Heart left ventricle (tissue), 16 donors: ENCODE measurements at places on chromosomes 5 and 9. TPM values are rescaled to one million over a fixed set of nuclear protein-coding genes. Genes with fewer than 3 reads are reported as not detected.

The SPATA31D1 gene
- not detected for total RNA-seq

The KCNT1 gene
- total RNA-seq, result 1.1 TPM

The AK8 gene
- not detected for total RNA-seq

The FRRS1L gene
- total RNA-seq, result 2.0 TPM

The IL7R gene
- 2.0 TPM for total RNA-seq

The PAX5 gene
- 0.37 TPM for total RNA-seq

The SHLD3 gene
- 2.4 TPM for total RNA-seq

The CD180 gene
- 0.32 TPM for total RNA-seq

The FOXD4L6 gene
- total RNA-seq, result not detected

The BTNL3 gene
- total RNA-seq, result not detected

The CCL28 gene
- total RNA-seq, result 1.6 TPM

The IL33 gene
- total RNA-seq, result 19.0 TPM

The CER1 gene
- not detected for total RNA-seq

The ABLIM3 gene
- total RNA-seq, result 73.9 TPM

The PHYHD1 gene
- total RNA-seq, result 31.5 TPM

- no peak for DNase-seq
Observed at GRCh38 chr9:81032831-81033230, 656.5 kb downstream of the TLE1 start.

- no peak for DNase-seq
Observed at GRCh38 chr5:117318528-117318927, 743.9 kb upstream of the SEMA6A start.

DNA sequence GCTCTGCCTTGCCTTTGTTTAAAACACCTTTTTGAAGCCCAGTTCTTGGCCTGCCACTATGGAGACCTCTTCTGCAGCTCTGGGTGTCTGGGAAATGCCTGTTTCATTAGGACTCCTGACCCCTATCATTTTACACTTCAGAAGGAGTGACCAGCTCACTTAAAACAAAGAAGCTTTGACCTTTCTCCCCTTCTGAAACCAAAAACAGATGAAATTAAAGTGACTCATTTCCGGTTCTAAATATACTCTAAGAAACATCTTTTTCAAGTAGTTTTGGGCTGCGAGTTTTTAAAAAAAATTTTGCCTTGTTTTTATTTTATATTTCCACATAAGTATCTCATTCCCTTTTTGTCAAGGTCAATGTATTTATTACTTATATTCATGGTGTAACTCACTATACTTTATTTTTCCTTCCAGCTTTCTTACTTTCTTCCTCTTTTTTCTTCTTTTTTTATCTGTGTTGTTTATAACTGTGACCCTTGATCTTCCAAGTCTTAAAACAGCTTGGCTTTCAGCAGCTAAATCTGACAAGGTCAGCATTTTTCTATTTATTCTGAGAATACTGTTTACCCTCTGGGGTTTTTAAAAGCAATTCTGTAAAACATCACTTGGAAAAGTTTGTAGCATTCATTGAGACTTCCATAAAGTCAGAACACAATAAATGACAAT lies 672.9 kb downstream of the NR2F1-AS1 start:
- no peak for DNase-seq

- DNase-seq, result no peak
Observed at GRCh38 chr5:36523926-36524325, 82.5 kb upstream of the SLC1A3 start.

DNA sequence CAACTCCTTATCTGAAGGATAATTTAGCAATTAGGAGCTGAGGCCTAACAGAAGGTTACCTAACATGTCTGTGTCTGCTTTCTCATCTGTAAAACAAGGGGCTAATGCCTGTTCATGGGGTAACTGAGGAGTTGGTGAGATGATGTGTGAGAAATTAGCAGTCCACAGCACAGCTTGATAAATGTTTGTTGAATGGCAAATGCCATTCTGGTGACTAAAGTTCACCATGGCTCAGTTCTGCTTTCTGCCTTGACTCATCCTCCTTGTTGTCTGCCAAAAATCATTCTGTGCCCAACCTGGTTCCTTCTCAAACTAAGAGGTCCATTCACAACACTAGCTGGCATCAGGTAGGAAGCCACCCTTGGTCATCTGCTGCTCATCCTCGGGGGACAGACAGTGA lies 552.0 kb upstream of the KLF4 start:
- no peak for DNase-seq

GRCh38 chr5:149959406-149960236 lies 937 bp upstream of the SLC26A2 start:
- no peak for DNase-seq

DNA sequence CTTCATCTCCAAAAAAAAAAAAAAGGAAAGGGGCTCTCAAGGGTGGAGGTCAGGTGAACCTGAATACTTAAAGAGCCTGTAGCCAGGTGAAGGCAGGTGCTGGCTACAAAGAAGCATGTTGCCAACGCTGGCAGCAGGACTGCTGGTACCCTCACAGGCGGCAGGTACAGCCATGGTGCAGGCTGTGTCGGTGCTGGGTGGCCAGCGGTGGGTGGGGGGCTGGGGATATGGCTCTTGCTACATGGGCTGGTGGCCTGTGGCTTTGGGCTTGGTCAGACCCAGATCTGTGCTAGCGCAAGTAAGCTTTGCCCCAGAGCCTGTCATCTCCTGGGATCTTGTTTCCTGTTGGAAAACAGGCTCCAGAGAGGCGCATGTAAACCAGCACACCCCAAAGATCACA lies 86.3 kb upstream of the PHYKPL start:
- no peak for DNase-seq

DNA sequence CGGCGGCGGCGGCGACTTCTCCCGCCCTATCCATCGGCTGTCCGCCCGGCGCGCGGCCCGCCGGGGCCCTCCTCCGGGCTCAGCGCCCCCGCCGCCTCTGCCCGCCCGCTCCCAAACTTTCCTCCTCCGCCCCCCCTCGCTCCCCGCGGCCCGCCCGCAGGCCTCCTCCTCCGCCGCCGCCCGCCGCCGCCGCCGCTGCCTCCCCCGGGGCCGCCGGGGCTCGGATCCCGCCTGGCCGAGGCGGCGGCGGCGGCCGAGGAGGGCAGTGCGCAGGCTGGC lies 460 bp upstream of the PBX3 start:
- DNase-seq, result no peak

GRCh38 chr5:67588389-67588788 lies 391.8 kb upstream of the CD180 start:
- no peak for DNase-seq

DNA sequence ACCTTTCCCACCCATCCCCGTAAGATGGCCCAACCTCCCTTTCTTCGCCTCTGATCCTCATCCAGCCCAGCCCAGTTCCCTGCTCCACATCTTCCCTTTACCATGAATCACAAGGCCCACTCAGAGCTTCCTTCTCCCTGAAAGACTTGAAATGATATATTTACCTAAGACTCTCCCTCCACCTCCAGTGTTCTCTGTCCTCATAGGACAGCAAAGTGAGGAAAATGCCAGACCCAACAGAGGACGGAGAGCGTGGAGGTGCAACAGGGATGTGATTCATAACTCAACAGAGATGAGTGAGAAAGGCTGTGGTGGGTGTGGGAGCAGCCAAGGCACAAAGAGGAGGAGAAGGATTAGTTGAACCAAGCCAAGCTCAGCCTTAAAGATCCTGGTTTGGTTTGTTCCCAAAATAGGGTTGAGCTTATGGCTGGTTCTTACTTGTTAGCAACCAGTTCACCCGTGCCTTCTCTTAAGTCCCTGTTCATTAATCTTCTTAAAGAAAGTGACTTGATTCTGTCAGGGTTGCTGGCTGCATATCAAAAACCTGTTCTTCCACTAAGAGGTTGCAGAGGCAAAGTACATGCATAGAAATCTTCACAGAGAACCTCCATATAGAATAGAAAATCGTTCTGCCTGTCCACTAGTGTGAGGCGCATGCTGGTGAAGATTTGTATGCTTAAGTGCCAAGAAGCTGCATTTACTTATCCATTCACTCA lies 183.2 kb downstream of the ACTL7B start:
- no peak for DNase-seq

DNA sequence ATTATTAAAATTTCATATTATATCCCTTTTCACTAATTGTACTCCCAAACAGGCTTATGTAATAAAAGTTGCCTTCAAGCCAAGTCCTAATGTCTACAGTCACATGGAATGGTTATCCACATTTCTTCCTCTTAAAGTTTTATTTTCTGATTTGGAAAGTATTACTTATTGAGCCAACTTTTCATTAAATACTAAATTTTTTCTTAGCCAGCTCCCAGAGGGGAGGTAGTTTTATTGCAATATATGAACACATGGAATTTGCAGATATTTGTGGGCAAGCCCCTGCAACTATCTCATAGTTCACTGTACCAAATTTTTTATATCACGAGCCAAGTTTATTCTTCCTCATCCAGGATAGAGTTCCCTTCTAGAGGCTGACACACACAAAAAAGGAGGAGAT lies 332.8 kb upstream of the PTGER4 start:
- DNase-seq, result no peak

- no peak for DNase-seq
Observed at GRCh38 chr9:136667940-136668760, 5.4 kb downstream of the EGFL7 start.

DNA sequence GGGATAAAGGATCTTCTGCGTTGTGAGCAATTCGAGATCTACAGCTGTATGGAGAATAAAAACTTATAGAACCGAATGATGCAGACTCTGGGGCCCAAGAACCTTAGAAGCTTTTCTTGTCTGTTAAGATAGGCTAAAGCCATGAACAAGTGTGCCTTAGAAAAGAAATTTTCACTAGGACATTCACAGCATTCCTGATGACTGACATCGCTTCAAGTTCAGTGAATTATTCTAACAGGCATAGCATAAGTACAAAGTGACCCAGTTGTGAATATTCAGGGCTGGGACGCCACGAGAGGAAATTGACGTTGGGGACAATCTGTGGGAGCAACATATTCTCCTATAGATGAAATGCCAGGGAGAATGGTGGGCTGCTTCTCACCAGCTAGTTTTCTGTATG lies 32.0 kb upstream of the PANK3 start:
- DNase-seq, result no peak

DNA sequence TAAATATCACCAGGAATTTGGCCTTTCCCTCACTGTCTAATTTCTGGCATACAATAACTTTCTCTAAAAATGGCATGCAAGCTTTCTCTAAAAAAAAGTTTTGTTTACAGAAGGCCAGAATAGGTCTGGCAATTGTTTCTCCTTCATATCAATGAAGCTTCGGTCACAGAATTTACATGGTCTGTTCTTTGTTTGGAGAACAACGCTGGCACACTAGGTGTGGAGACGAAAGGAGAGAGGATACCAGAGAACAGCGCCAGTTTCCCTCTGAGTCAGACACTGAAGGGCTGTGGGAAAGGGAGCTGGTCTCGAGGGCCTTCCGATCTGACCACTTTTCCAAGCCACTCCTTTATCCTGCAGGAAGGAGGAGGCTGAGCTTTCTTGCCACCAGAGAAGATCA lies 60.1 kb upstream of the ITGA1 start:
- DNase-seq, result peak; percentile 60

DNA sequence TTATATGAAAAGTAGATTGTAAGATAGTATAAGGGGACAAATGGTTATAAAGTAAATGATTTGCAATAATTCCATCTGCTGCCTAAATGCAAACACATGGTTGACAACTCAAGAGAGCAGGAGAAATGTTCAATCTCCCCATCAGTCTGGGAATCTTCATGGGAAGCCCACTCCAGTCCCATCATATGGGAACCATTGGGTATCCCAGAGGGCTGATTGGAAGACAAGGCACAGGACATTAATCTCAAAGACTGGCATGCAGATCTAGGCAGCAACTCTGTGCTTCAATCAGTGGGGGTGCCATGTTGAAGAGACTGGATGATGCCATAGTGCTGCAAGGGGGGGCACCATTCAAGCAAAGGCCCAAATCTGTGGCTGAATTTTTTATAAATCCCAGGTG lies 193.1 kb upstream of the PDE4D start:
- no peak for DNase-seq

DNA sequence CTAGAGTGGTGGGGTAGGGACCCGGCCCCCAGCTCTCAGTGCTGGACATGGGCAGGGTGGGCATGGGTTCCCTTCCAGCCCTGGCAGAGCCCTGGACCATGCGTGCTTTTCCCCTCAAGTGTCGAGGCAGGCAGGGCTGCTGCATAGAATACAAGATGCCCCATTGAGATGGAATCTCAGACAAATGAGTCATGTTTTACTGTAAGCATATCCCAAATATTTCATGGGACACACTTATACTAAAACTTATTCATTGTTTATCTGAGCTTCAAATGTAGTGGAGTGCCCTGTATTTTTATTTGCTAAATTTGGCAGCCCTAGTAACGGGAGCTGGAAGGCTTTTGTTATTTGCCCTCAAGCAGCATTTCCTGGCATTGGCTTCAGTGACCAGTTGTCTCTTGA lies 3.2 kb upstream of the RNU6ATAC start:
- no peak for DNase-seq

- no peak for DNase-seq
Observed at GRCh38 chr5:123300266-123300665, 122.9 kb downstream of the CEP120 start.

DNA sequence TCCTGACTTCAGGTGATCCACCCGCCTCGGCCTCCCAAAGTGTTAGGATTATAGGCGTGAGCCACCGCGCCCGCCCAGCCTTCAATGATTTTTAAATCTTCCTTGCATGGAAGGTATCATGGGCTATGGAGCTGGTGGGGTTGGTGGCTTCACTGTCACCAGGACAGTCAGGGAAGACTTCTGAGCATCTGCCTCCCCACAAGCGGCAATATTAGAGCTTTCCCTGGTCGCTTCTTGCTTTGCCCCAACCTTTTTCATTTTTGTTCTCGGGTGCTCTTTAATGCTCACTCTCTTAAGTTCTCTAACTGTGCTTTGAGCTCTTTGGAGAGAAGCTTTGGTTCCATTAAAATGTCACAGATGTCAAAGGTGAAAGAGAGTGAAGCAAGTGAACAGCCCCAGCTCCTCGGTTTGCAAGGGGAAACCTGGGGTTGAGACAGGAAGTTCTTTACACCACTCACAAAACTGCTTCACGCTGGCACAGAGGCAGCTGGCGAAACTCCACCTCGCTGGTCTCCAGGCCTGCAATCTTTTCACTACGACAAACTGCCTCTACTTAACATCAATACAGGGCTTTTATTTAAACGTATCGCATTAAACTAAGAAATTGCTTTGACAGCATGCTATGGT lies 142.5 kb upstream of the RETREG1 start:
- DNase-seq, result no peak

- DNase-seq, result no peak
Observed at GRCh38 chr9:91807643-91808246, 142.3 kb downstream of the ROR2 start.

- DNase-seq, result no peak
Observed at GRCh38 chr5:131381021-131381420, 117.2 kb downstream of the CDC42SE2 start.

GRCh38 chr5:177500685-177501522 lies 3.5 kb upstream of the PDLIM7 start:
- peak; percentile 96 for DNase-seq
